ENCODE measurements at places on chromosomes 11 and 22.

DNA sequence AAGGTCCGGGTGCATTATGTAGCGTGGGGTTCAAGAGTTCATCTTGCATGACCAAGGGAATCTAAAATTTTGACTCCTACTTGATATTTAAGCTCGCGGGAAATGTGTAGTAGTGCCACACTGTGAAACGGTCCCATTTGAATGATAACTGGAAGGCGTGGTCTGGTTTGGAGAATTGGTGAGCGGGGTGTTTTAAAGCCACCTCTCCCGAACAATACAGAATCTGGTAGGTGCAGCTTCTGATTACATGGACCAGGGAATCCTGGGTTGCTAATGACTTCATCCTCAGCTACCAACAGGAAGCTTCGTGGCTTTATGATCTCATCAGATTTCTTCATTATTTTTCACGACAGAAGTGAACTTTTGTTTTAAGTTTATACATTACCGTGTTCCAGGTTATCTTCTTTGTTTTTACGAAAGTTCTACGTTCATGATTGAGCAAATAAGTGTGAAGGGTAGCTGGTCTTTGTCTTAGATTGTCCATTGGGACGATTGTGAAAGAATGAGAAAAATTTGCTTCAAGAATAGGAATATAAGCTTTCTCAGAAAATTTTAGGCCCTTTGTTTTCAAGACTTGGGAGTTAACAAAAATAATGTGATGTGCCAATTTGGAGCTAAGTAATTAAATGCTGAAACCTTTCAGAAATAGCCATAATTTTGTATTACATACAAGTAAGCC is 1.7 kb downstream of the QSER1 start:
- peak; percentile 39 for DNase-seq

GRCh38 chr22:44536411-44536810 is 38.4 kb upstream of the RTL6 start:
- no peak for DNase-seq

- no peak for DNase-seq
These were observed 13.9 kb upstream of the TXNRD2 start for GRCh38 chr22:19955241-19956128.

DNA sequence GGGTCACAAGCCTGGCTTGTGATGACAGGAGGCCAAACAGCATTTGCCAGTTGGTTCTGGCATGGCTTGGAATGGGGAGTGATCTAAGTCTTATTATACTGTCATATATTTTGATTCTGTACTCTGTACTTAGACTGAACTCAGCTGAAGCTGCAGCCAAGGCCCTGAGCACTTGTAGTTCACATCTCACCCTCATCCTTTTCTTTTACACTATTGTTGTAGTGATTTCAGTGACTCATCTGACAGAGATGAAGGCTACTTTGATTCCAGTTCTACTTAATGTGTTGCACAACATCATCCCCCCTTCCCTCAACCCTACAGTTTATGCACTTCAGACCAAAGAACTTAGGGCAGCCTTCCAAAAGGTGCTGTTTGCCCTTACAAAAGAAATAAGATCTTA is 843 bp downstream of the OR56B1 start:
- no peak for DNase-seq

- no peak for DNase-seq
These were observed 4.2 kb upstream of the C11orf86 start for GRCh38 chr11:66970807-66971442.

GRCh38 chr11:35317253-35317652 is 102.1 kb downstream of the SLC1A2 start:
- DNase-seq: no peak

DNA sequence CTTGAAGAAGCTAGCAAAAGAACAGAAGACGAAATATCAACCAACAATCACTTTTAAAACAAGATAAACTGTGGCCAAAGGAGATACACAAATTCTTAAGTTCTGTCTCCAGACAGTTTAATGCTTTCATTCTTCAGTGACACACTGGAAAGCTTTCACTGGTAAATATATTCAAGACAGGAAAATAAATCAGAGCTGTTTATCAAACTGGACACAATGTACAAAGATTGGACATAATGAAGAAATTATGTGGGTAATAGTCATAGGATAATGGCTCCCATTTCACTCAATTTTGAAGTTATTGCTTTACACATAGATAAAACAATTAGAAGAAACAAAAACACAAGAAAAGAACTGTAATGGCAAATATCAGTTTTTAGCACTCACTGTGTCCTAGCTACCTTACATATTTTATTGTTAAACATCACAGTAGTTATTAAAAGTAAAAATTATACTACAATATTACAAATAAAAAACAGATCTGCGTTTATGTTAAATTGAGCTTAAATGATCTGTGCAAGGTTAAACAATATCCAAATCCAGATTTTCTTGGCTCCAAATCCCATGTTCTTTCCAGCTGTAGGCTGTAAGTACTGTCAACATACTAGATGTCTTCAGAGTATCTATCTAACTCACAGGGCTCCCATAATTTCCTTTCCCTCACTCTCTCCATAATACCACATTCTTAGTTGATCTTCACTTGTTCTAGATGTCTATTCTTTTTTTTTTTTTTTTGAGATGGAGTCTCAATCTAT is 38.6 kb upstream of the NOX4 start:
- no peak for DNase-seq

- DNase-seq: no peak
These were observed 9.1 kb downstream of the SAMM50 start for GRCh38 chr22:43964314-43964857.

DNA sequence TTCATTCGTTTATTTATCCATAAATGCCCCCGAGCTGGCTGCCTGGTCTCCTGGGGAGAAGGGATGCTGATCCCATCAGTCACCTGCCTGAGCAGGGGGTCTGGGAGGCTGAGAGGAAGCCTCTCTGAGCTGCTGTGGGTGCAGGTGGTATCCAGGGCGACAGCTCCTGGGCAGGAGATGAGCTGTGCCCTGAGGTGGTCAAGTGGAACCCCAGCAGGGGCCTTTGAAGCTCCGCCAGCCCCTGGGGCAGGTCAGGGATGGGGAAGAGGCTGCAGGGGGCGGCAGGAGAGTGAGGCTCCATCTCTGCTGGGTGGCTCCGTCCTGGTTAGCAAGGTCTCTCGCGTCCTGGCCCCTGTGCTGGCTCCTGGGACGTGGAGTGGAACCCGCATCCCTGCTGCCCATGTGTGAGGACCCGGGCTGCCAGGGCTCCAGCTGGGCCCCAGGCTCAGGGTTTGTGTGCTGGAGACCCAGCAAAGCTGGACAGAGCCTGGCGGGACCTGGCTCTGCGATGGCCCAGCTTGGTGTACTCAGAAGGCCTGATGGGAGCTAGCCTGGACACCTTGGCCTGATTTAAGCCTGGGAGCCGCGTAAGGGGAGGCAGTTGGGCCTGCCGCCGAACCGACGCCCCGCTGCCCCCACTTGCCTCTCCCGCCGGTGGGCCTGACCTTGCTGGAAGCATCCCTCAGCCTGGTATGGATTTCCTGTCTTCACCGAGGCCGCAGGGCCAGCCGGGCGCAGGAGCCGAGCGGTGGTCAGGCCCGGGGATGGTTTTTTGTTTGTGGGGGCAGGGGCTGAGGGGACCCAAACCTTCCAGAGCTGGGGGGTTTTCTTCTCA is 44.5 kb downstream of the RTN4R start:
- DNase-seq: no peak

- no peak for DNase-seq
These were observed 1.1 kb downstream of the DPF2 start for GRCh38 chr11:65334696-65335295.

- DNase-seq: no peak
These were observed 25.7 kb upstream of the TUB start for GRCh38 chr11:8055091-8055835.

DNA sequence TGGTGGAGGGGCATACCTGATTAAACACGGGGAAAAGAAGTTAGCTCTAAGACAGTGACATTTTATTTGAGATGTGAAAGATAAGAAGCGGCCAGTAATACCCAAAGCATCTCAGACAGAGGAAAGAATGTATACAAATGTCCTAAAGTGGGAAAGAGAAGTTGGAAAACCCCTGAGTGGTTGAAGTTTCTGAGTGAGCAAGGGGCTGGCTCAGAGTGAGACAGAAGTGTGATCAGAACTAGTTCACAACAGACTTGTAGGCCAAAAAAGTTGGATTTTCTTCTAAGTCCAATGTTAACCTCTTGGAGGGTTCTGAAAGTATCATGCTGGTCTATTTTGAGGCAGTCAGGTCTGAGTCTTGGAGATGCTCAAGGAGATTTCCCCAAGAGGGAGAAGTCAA is 608.7 kb downstream of the SOX6 start:
- DNase-seq: no peak

DNA sequence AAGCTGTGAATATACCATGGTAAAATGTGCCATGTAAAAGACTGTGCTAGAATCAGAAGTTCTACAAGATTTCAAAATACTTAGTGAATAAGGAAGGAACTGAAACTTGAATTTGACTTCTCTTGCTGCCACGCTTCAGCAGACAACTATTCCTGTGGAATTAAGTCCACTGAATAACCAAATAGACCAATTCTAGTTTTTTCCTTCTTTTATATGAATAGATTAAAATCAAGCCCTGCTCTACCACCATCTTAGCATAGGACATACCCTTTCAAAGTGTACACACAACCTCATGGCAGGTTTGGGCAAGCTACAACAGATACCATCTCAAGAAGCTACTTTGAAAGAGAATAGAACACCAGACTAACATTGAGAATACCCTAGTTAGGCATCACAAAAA is 23.4 kb upstream of the CLNS1A start:
- DNase-seq: no peak

GRCh38 chr11:13962562-13963168 is at the start of gene SPON1:
TSS of gene SPON1 (plus strand) at chr11:13962723. CDS start at chr11:13962905, 182 bp downstream.
- peak; percentile 18 for DNase-seq

- DNase-seq: no peak
These were observed 4.7 kb downstream of the DDIAS start for GRCh38 chr11:82906236-82906635.

GRCh38 chr11:86473991-86474833 is 99.5 kb downstream of the CCDC81 start:
- DNase-seq: no peak

GRCh38 chr11:110960167-110960566 is 247.9 kb upstream of the ARHGAP20 start:
- no peak for DNase-seq

GRCh38 chr11:12066799-12067508 is 43.4 kb upstream of the MICAL2 start:
- no peak for DNase-seq

DNA sequence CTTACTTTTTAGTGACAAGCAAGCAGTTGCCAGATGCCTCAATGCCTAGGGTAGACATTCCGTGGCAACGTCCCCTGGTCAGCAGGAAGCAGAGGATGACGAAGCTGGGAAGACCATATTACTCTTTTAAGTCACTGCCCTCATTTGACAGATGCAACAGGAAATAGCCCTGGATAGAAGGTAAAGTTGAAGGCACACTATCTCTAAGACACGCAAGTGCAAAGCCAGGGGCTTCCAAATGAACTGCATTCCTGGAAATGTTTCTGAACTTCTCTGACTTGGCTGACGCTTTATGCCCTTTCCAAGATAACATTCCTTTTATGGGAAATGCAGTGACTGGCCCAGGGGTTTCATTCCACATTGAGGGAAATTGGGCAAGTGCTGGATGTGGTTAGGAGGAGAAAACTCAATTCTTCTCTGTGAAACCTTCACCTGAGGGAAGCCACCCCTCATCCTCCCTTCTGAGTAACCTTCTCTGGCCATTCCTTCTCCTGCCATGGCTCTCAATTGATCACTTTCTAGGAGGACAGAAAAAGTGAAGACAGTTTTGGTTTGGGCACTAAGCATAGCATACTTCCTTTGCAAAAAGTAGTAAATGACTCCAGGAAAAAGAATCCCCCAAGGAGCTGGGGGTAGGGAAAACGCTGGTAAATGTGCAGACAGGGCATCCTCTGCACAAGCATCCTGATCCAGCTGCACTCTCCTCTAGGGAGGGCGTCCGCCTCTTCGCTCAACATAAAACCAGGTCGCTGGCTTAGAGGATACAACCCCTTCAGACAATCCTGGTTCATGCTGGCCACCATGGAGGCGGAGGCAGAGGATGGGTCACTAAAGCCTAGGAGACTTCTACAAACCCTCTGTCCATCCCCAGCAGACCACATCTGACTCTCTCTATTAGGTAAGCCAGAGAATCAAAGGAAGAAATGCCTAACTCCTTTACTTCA is 14.5 kb downstream of the PCSK7 start:
- DNase-seq: no peak

DNA sequence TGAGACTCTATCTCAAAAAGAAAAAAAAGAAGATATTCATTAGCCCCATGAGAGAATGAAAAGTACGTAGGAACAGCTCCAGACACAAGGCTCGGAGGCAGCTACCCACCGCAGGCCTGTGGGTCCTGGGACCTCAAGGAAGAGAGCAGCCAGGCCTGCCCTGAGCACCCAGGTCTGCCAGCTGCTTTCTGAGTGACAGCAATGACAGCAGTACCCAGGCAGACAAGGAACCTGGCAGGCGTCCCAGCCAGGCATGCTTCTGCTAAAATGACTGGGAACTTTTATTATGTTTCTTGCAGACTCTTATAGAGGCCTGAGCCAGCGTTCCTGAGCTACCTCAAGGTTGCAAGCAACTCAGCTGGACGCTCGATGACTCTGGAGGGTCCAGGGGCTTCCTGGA is 31.6 kb downstream of the CPT1A start:
- DNase-seq: no peak

GRCh38 chr22:39703928-39704639 is 133.5 kb downstream of the CACNA1I start:
- DNase-seq: no peak

GRCh38 chr11:94494126-94494680 is 419 bp downstream of the ANKRD49 start:
- no peak for DNase-seq

- no peak for DNase-seq
These were observed 2.2 kb downstream of the SEC14L2 start for GRCh38 chr22:30398685-30399680.

DNA sequence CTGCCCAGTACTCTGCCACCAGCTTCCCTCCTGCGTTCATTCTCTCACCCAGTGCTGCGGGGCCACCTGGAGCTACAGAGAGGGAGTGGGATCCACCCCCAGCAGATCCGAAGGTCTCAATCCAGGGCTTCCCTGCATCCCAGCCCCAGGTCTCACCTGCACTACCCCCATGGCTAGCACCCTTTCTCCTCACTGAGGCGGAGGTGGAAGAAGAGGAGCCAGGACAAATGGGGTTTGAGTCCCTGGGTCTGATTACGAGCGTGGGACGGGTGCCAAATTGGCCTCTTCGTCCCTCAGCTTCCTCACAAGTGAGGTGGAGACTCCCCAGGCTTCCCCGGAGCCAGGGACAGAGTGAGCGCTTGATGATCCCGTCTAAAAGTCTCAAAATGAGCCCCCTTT is 64.2 kb downstream of the NFAM1 start:
- DNase-seq: no peak

DNA sequence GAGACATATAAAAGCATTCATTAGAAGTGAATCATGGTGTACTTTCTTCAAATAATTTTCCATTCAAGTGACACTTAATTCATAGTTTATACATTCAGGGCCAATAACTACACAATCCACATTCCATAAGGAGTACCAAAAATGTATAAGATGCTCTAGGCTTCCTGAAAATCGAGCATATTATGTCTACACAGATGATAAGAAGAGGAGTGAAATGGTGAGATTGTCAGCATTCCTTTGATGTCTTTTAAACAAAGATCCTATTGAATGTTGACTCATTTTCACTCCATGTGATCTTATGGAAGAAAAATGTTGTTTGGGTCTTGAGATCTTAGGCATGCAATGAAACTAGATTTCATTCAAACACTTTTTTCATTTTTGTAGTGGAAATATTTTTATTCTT is 843.2 kb downstream of the KCNA4 start:
- DNase-seq: no peak

GRCh38 chr11:130642994-130643393 is 194.5 kb downstream of the ADAMTS15 start:
- no peak for DNase-seq

GRCh38 chr11:45318516-45318915 is 32.4 kb upstream of the SYT13 start:
- DNase-seq: no peak

- no peak for DNase-seq
These were observed 21.6 kb downstream of the TUG1 start for GRCh38 chr22:30990690-30991089.
